ENCODE measurements at places on chromosomes 16 and 17.
A peak's percentile ranks its signal among the peaks of the same experiment; 100 is the strongest.

DNA sequence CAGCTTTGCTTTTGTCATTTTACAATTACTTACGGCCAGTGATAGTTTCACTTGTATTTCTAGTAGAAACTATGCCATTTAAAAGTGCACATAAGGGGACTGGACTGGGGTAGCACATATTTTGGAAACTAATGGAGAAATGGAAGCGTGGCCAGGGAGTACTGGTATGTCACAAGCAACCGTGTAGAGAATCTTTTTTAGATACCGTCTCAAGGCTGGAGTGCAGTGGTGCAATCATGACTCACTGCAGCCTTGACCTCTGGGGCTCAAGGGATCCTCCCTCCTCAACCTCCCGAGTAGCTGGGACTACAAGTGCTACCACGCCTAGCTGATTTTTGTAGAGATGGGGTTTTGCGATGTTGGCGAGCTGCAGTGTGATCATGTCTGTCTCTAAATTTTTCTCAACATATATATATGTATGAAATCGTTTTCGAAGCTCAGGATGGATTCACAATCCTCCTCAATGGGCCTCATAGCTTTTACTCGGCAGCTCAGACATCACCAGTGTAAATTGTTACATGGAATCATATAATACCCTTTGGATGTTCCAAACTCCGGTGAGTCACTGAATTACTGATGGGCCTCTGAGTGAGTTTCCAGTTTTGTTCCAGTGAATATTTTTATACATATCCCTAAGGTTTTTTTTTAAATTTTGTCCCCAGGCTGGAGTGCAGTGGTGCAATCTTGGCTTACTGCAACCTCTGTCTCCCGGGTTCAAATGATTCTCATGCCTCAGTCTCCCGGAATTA, 51.7 kb downstream of the ZNF778 start:
- DNase-seq: peak; percentile 66

DNA sequence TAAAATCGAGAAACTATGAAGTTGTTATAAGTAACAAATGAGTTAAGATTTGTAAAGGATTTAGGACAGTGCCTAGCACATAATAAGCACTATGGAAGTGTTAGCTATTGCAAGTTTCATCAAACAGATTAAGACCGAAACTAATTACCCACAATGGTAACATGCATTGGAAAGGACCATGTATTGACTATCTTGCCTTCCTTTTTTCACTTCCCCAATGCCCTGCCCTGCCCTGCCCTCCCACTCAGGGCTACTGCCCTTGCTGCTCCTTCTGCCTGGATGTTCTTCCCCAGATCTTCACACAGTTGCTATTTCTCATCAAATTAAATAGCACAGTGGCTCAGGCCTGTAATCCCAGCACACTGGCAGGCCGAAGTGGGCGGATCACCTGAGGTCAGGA, 202.1 kb upstream of the PSMD7 start:
- no peak for DNase-seq

DNA sequence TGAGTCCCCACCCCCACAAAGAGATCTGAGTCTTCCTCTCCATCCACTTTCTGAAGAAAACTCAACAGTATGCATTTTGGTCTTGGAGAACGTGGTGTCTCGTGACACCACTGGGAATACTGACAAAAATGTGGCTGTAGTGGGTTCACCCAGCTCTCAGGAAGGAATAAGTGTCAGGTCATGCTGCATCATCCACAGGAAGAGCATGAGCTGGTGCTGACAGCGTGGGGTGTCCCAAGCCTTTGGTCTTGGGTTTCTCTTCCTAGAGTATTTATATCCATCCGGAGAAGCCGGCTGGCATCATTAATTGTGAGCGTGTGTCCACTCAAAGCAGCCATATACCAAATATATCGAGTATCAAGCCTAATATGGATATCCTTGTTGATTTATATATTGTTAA, 55.9 kb downstream of the C17orf67 start:
- DNase-seq: peak; percentile 64

DNA sequence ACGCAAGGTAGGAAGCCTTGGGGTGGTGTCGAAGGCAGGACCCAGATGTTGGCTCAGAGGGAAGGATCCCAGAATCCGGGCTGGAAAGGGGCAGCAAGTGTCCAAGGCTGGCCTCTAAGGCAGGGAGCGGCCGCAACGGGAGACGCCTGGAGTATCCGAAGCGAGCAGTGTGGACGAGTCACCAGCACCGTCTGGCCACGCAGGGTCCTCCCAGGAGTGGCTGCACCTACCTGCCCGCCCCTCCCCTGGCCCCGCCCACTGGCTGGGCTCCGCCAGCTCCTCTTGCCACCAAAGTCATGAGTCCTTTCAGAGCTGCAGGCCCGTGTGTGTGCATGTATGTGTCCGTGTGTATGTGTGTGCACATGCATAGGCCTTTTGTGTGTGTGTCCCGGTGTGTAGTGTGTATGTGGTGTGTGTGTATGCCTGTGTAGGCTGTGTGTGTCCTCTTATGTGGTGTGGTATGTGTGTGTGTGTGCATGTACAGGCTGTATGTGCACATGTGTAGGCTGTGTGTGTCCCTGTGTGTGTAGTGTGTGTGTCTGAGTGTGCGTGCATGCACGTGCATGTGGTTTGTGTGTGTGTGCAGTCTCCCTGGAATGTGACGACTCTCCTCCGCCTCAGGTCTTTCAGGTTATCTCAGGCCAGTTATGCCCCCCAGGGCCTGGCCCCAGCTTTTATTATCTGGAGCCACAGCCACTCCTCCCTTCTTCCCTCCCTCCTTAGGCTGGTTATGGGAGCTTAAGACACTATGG, at the start of gene PRSS8:
PRSS8 (minus strand) TSS at position 193 of the 752 bp plus-strand sequence. CDS start 229 bp downstream, outside the sequence.
- DNase-seq: no peak

DNA sequence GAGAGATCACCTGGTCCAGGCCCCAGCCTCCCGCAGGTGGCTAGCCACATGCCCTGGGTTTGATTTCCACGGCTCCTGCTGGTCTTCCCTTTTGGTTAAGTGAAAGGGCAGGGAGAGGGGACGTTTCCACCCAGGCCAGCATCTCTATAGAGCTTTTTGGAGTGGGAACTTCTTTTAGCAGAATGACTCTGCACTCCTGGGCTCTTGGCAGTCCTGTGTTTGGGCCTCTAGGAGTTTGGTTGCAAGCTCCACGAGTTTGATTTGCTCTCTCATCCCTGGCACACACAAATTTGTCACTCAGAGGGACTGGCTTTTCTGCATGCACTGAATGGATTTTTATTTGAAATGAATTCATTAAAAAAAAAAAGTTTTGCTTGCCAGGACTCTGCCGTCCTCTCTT, 32.8 kb downstream of the MSI2 start:
- DNase-seq: no peak

GRCh38 chr16:87658564-87659225, 56.4 kb downstream of the JPH3 start:
- DNase-seq: no peak

DNA sequence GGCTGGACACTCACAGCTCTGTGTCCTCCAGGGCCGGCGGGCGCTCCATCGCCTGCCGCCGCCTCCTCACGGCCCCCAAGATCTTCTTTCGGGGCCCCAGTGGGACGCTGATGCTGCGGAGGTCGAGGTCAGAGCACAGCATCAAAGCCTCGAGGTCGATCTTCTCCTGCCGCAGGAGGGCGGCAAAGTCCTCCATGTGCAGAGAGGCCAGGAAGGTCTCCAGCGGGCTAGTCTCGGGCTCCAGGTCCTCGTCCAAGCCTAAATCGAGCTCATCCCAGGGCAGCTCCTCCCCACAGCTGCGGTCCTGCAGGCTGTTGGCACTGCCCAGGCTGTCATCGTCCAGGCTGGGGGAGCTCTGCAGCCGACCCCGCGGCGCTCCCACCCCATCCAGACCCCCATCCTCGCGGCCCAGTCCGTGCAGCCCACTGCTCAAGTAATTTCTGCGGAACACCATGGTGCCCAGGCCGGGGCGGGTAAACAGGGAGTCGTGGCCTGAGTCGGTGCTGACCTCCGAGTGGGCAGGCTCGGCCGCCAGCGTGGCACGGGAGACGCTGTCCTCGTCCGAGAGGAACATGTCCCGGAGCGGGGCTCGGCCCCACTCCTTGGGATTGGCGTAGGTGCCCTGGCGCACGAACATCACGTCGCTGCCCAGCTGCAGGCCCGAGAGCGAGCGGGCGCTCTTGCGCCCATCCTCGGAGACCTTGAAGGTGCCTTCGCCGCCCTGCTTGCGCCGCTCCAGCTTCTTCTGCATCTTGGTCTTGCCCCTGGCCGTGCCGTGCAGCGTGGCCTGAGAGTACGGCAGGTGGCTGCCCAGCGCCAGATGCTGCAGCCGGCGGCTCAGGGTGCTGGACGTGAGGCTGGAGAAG, 3.4 kb downstream of the USH1G start:
- DNase-seq: peak; percentile 36

DNA sequence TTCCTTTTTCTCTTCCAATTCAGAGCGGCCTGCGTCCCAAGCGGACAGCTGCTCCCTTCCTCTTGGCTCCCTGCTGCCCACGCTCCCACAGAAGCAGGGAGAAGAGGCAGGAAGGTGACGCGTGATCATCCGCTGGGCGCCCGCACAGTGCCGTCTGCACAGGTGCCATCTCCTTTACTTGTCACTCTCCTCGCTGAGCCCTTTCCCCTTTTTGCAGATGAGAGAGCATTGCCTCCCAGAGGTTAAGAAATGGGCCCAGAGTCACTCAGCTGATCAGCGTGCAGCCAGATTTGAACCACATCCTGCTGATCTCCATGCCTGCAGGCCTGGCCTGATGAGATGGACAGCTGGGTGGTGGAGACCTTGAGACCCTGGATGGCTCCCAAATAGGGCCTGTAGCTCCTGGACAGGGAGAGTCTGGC, 299.8 kb downstream of the SEC14L1 start:
- DNase-seq: no peak

All from HCEC 1CT (cell line).